Activated T-cell treated with anti-CD3 and anti-CD28 coated beads for 24 hours (primary cell): ENCODE measurements at places on chromosomes 16 and 17.

GRCh38 chr16:10128397-10129258 lies 53.6 kb downstream of the GRIN2A start:
- DNase-seq: no peak

DNA sequence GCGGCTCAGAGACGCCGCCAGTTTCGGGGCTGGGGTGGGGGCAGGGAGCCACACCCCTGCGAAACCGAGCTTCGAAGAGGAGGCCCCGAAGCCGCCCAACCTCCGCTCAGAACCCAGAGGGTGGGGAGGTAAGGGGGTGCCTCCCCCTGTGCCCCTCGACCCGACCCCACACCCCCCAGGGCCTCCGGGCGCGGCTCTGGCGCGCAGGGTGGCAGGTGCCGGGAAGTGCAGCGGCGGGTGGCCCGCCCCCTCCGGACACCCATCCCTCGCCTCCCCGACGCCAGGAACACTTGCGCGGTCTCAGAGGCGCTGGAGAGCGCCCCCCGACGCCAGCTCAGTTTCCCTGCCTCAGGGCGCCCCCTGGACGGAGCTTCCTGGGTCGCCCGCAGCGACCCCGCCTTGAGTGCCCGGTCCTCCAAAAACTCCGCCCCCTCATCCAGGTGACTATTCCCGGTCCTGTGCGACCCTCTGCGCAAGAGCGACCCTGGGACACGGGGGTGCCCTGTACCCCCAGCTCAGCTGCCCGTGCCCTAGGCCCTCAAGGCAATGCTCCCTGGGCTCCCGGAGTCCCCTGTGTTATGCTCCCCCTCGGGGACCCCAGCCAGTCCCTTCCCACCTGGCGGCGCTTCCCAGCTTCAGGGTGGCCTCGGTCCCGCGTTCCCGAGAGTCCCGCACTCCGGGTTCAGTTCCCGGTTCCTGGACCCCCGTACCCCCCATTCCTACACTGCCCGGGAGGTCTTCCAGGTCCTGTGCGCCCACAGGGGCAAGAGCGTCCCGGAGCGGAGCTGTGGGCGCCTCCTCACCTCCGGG lies 562 bp downstream of the PPL start:
- no peak for DNase-seq

- no peak for DNase-seq
Observed at GRCh38 chr16:12184419-12184917, 207.9 kb downstream of the SNX29 start.

DNA sequence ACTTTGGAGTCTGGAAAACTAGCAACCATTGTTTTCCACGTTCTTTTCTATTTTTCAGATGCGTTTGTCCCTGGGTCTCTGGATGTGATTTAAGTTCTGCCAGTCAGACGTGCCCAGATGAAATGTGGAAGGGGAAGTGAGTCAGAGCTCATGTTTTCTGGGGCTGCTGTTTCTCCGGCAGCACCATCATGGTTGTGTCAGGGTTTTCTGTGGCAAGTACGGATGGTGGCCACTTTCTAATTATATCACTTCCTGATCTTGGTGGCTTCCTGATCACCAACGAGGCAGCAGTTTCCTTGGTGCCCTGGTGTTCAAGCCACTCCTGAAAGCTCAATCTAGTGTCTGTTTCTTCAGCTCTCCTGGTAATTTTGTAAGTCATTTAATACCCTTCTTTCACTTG lies 31.4 kb upstream of the PMFBP1 start:
- DNase-seq: no peak

GRCh38 chr17:40726919-40727318 lies 23.4 kb upstream of the KRT24 start:
- DNase-seq: no peak

DNA sequence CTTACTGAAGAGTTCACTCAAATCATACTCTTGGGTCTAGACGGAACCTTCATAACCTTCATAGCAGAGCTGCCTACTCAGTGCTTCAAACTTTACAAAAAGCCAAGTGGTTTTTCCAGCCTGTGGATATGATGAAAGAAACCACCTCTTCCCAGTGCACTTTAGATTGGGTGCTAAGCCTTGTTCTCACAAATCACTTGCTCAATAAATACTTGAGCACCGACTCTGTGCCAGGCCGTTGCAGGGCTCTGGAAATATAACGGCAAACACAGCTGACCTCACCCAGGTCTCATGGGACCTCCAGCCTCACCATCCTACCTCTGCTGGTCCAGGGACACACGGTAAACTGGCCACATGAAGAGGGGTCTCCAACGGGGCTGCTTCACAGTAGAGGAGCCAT lies 35.7 kb downstream of the CDRT4 start:
- DNase-seq: no peak

GRCh38 chr17:64020056-64020766 lies at the start of gene ICAM2:
TSS of gene ICAM2 (minus strand) at chr17:64020633. CDS start at chr17:64006691, 13,942 bp downstream.
- peak; percentile 76 for DNase-seq

DNA sequence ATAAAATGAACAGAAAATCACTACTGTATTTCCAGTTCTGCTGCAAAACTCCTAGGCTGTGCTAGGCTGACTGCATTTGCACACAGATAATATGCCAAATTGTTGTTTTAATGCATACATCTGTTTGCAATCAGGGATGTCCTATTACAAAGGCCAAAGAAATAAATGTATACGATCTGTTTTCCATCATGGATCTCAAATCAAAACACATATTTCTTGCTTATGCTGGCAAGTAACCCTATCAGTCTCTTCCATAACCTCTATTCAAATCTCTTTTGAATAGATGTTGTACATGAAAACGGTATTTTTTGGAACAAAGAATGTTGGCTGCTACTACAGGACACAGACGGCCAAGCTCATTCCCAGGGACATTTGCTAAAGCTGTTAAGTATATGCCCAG lies 56.6 kb downstream of the DUSP14 start:
- DNase-seq: no peak

GRCh38 chr16:4140652-4141051 lies 24.4 kb upstream of the ADCY9 start:
- no peak for DNase-seq

DNA sequence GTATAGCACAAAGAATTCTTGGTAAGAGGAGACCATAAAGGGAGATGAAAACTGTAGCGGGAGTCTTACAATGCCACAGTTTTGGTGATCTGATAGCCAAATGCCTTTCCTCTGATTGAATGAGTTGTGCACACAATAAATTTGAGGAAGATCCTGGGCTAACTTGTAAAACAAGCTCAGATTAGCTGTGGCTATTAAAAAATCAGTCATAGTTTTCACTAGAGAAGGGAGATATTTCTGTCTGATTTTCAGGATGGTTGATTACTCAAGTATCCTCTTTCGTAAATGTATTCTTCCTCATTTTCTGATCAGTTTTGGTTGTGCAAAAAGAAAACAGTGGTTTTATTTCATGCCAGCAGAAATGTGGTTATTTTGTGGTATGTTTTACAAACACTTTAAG lies 9.1 kb upstream of the METTL9 start:
- no peak for DNase-seq

- peak; percentile 71 for DNase-seq
Observed at GRCh38 chr16:2251296-2252111, at the start of gene ECI1. TSS of gene ECI1 (minus strand) at chr16:2251587. CDS start at chr16:2251566, 21 bp downstream.

DNA sequence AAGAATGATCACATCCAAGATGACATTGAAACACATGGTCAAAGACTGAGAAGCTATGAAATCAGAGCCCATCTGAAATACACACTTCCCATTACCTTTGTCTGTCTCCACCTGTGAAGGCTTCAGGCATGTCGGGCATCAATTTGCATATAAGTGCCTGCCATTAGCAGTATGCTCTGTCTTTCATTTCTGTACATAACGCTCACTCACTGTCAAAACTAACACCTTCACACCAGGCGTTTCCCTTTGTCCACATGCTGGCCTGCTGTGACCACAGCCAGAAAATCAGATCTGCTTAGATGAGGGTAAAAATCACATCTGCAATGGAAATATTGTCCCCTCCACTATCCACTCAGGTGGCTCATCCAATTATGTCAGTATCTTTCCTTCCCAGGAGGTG lies 524.8 kb downstream of the TOX3 start:
- no peak for DNase-seq

DNA sequence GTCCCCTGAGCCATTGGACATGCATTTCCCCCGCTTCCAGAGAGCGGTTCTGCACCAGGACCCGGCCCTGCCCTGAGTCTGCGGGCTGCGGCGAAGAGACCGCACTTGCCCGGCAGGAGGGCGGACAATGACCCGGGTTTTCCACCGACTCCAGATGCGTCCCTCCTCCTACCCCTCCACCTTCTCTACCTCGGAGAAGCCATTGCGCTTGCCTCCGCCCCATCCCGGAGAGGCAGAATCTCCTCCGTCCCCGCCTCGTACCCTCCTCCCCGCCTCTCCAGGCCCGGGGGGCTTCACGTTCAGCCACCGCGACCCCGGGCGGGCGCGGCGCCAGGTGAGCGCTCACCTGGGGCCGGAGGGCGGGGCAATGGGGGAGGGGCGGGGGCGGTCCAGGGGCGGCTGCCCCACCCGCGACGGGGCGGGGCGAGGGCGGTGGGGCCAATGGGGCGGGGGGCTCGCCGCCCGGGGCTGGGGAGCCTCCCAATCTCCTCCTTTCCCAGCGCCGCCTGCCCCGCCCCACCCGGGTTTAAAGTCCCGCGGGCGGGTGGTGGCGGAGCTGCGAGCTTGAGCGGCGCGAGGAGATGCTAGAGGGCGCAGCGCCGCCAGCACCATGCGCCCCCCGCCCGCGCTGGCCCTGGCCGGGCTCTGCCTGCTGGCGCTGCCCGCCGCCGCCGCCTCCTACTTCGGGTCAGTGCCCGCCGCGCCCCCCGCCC lies at the start of gene WNT9B:
Gene WNT9B (plus strand): TSS at position 555 of the 713 bp plus-strand sequence. CDS start 56 bp downstream, at position 611.
- DNase-seq: peak; percentile 4

DNA sequence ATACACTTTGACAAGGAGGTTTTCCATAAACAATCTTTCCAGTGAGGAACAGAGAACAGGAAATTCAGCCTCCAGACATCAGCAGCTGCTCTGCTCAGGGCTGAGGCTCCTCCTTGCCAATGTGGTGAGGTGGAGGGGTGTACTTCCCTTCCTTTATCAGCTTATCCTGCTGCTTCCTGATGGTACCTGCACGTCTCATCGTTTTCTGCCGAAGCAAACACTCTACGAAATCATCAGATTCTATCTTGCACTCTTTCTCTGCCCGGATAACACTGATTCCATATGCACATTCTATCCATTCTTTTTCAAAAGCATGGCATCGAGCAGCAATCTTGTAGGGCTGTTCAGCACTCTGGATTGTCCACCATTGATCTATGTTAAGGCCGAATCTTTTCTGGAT lies 15.4 kb upstream of the SEZ6 start:
- no peak for DNase-seq

- no peak for DNase-seq
Observed at GRCh38 chr16:53784291-53784690, 80.3 kb downstream of the FTO start.

GRCh38 chr16:71894229-71894920 lies 956 bp upstream of the IST1 start:
- DNase-seq: peak; percentile 26

GRCh38 chr16:81526935-81527334 lies 82.3 kb downstream of the CMIP start:
- no peak for DNase-seq

- peak; percentile 92 for DNase-seq
Observed at GRCh38 chr16:3099732-3100499, 822 bp upstream of the ZSCAN10 start.

GRCh38 chr16:2977440-2977839 lies 2.8 kb downstream of the PKMYT1 start:
- DNase-seq: no peak

DNA sequence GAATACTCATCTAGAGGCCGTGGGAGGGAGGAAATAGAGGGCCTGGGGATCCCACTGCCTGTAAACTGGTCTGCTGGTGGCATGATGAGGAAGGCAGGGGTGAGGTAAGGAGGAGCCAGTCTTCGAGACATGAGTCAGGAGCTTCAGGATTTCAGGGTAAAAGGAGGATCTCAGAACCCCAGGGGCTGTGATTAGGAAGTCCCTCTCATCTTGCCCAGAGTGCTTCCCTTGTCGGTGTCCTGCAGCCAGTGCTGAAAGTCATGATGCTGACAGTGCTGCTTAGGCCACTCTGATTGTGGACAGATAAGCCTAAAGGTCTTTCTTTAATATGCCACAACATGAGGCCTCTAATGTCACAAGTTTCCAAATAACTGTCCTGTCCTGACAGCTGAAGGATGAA lies 29.6 kb downstream of the COG4 start:
- no peak for DNase-seq

GRCh38 chr17:73683771-73684170 lies 39.5 kb upstream of the SDK2 start:
- no peak for DNase-seq

DNA sequence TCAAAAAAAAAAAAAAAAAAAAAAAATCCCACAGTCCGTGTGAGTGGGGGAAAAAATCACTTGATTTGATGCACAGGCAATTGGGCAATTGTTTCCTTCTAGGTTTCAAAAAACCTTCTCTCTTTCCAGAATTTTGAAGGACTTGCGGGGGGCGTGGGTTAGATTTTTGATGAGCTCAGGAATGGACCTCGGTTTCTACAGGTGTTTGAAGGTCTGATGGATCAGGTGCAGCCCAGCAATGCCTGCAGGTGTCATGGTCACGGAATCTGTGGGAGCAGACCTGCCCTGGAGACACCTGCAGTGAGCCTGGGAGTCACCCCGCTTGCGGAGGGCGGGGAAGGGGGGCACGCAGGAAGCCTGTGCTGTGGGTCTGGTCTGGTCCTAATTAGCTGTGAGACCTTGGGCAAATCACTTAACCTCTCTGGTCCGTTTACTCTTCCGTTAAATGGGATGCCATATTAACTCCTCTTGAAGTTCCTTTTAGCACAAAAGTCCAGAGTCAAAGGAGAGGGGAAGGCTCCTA lies 174.2 kb downstream of the IRF8 start:
- DNase-seq: no peak

DNA sequence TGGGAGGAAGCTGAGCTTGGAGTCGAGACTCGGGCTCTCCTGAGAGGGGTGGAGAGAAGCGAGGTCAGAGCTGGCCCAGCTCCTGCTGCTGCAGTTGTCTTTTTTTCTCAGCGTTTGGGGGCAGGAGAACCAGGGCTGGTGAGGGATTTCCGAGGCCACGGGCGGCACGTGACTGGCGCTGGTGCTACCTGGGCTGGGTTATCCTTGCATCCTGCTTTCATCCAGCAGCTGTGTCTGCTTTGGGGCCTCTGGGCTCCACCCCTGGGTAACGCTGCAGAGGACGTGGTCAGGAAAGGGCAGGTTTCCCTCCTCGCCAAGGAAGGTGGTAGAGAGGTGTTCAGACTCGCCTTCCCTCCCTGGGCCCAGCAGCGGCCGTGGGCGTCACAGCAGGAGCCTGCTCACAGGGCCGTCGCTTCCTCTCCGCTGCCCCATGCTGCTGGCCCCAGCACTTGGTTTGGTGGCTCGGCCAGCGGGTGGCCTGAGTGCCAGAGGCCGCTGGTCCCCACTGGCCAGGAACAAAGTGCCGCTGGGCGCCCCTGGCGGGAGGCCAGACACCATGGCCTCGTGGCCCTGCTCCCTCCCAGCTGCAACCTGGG lies 22.5 kb downstream of the GSE1 start:
- no peak for DNase-seq

DNA sequence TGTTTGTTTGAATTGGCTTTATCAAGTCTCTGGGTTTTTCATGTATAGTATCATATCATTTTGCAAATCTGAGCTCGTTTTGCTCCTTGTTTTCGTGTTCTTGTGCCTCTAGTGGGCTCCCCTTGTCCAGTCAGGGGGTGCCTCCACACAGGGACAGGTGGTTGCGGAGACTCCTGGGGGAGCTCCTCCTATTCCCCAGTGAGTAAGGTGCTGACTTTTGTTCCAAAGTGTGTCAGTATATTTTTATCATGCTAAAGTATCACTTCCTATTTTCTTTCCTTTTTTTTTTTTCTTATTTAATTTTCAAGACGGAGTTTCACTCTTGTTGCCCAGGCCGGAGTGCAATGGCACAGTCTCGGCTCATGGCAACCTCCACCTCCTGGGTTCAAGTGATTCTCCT lies 30.3 kb upstream of the IL17C start:
- no peak for DNase-seq
